ENCODE measurements at places on chromosomes 11 and 22.
A peak's percentile ranks its signal among the peaks of the same experiment; 100 is the strongest.

DNA sequence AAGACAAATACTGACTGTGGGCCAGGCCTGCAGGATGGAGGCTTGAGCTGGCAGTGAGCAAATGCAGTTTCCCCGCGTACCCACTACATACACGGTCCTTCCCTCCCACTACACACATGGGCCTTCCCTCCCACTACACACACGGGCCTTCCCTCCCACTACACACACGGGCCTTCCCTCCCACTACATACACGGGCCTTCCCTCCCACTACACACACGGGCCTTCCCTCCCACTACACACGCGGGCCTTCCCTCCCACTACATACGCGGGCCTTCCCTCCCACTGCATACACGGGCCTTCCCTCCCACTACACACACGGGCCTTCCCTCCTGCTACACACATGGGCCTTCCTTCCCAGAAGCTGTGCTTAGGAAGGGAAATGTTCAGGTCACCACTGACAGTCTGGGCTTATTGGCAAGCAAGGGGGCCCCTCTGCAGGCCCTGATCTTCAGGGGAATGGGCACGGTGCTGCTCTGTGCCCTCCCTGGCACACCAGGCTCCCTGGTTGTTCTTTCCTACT is 10.8 kb downstream of the DNAL4 start:
- DNase-seq = no peak

- no peak for DNase-seq
Measured at GRCh38 chr11:112185883-112186282, 10.6 kb downstream of the BCO2 start.

DNA sequence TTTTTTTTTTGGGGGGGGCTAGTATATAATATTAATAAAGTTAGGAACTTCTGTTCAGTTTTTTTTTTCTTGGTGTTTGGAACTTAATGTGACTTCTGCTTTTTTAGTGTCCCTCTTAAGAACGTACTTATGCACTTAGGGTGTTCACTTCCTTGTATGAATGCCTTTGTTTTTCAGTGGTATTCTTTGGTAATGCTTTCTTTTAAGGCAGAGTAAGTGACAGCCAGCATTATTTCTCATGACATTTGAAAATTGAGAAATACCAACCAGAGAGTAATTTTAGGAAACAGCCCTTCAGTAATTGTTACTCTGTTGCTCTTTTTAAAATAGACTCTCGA is 2.4 kb downstream of the GRK3 start:
- DNase-seq = no peak

DNA sequence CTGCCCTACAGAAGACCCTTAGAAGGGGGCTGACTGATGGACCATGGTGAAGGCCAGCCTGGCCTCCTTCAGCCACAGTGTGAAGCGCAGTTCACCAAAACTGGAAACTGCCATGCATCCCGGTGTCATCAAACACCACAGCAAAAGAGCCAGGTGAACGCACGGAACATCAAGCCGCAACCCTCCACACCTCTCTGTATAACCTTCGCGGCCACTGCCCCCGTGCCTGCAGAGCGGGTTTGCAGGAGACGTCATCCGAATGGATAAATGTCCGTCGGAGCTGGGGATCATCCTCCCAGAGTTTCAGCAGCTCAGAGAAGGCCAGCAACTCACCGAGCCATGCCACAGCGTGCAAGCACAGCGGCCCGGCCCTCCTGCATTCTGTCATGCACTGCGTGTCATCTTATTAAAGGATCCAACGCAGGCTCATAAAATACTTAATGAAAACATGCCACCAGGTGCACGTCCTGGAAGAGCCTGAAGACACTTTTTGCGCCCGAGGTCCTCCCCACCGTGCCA is 309.9 kb downstream of the BRD1 start:
- DNase-seq = no peak

DNA sequence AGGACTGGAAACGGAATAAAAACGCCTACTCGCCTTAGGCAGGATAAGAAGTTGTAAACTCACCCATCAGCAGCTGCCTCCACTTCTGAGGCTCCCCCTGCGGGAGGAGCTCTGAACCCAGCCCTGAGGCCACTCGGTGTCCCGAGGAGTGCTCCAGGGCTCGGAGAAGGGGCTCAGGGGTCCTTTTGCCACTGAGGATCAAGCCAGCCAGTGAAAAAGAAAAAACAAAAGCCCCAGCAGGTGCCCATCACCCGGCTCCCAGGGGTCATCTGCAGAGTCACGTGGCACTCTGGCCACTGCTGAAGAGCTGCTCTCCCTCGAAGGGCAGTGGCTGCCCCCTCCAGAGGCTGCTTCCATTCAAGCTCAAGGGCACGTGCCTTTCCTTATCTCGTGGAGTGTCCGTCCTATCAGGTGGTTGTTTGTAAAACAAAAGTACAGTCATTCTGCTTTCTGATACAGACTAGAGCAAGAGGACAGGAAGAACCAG is 29.0 kb downstream of the NUP50 start:
- DNase-seq = no peak

GRCh38 chr11:128311742-128312719 is 275.3 kb downstream of the ETS1 start:
- DNase-seq = peak; percentile 51

- DNase-seq = peak; percentile 26
Measured at GRCh38 chr11:86143087-86144030, 74.5 kb upstream of the PICALM start.

All from CD4-positive, alpha-beta T cell treated with Interleukin-2 at 100 ng/mL for 4 hours (primary cell).